ENCODE measurements at places on chromosomes 12 and 14.

DNA sequence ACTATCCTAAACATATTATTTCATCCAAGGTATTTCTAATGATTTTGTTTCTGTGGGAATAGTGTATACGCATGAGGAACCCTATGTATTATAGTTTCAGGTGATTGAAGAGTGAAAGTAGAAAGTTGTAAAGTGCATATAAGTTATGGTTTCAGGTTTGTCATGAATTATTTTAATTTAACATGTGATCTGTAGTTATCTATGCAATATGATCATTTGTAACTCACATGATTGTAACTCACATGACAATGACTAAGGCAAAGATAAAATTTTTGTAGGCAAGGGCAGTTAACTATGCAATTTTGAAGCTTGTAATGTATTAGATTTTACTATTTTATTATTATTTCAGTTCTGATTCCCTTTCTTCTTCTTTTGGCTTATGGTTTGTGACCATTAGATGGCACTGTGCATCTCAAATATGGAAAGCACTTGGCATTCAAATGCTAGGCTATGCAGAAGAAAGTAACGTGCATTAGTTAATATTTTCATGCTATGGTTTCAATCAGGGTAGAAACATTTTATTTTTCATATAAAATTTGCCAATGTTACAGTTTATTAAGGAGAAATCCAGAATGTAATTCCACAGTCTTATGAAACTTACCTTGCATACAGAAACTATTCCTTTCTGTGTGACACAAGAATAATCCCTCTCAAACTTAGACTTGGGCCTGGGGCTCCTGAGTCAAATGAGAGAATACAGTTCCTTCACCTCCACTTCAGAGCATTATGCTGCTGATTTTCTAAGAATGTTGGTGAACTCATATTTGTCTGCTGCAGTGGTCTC lies 15.8 kb upstream of the TMEM30B start:
- DNase-seq = peak; percentile 81

DNA sequence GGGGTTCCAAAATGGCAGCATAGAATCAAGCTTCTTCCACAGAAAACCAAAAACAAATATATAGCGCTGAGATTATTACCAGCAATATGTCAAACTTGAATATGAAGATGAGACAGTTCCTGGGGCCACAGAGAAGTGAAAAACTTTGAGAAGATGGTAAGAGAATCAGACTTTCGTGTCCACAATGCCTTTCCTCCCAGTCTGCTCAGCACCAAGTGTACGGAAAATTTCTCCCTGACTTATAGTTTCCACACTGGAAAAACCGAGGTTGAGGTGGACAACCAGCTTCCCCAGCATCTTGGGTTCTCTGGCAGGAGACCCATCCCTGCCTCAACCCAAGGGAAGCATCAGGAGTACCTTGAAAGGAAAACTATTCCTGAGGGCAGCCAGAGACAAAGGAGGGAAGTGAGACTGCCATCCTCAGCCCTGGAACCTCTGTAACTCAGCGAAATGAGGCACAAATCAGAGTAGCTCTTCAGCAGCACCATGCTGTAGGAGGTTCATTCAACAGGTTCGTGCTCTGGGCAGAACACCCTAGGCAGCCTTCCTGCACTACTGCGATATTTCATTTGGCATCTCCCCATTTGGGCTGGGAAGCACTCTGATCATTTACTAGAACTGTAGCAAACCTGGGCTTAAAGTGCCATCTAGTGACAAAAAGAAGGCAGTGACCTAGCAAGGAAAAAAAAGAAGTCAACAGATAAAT lies 52.4 kb upstream of the CAPRIN2 start:
- DNase-seq = peak; percentile 57

GRCh38 chr12:45648070-45648469 lies 81.4 kb upstream of the ARID2 start:
- no peak for DNase-seq

GRCh38 chr12:59111851-59112250 lies 191.5 kb upstream of the LRIG3 start:
- no peak for DNase-seq

DNA sequence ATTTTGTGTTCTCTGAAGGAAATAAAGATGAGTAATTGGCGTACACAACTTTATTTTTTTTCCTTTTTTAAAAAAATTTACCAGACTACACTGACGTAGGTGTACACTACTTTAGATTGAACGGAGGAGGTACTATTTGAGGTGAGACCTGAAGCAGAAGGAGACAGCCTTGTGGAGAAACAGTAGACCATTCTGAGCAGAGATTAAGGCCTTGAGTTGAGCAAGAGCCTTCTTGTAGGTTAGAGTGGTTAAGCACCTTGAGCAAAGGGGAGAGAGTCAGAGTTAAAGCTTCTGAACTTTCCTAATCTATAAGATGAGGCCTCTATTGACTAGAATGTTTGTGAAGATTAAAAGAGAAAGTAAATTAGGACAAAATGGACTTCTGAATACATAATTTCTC lies 2.5 kb downstream of the LEMD3 start:
- DNase-seq = no peak

DNA sequence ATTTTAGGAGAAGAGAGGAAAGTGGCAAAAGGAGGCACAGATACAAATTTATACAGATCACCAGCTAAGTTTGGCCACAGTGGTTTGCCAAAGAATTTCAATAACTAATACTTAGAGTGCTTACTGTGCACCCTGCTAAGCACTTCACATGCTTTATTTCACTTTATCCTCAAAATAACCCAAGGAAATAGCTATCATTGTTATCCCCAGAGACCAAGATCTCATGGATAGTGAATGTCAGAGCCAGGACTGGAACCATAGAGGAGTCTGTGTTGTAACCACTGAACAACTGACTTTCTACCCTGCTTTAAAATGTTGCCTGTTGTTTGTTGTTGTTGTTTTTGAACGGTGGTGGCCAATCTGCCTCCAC lies 1.3 kb upstream of the TCP11L2 start:
- no peak for DNase-seq

GRCh38 chr12:110281549-110282299 lies 677 bp downstream of the ATP2A2 start:
- no peak for DNase-seq
